ENCODE measurements at places on chromosomes 4 and X. TPM values are rescaled to one million over a fixed set of nuclear protein-coding genes. Genes with fewer than 3 reads are reported as not detected.

Gene GAGE12J
- not detected for total RNA-seq

Gene BMPR1B
- 21.1 TPM for total RNA-seq

Gene SLIT2
- total RNA-seq, result 11.6 TPM

Gene RAI2
- total RNA-seq, result 7.2 TPM

Gene NEXMIF
- 1.8 TPM for total RNA-seq

Gene ACE2
- 0.09 TPM for total RNA-seq

DNA sequence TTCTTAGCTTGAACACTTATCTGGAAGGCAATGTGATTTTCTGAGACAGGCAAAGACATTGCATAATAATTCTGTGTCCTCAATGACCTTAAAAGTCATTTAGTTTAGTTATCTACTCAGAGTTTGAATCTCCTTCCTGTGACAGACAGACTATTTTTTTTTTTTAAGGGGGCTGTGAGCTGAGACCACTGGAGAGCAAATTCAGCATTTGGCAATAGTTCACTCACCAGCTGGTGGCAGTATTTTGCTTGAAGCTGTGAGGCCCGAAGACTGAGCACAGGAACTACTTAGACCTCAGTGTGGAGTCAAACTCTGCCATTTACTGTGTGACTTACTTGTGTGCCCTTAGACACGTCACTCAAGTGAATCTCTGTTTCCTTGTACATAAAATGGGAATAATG, 22.9 kb upstream of the CPE start:
- DNase-seq, result no peak

GRCh38 chr4:140926672-140927071, 170.5 kb upstream of the TBC1D9 start:
- DNase-seq, result no peak

GRCh38 chr4:42350611-42351182, 46.6 kb upstream of the SHISA3 start:
- no peak for DNase-seq

DNA sequence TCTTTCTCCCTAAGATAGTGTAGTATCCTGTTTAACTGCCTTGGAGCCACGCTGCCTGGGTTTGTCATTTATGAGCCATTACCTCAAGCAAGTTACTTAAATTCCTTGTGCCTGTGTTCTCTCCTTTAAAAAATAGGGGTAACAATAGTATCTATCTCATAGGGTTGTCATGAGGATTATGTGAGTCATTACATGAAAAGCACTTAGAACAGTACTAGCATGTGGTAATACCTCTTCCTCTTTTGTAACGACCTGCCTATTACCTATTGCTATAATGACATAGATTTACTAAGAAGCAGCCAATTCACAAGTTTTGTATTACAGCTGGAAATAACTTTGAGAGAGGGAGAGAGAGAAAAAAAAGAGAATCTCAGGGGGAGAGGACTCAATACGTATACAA, 834.7 kb downstream of the RAPGEF2 start:
- DNase-seq, result no peak
